Activated T-helper 2 cell treated with anti-CD3 and anti-CD28 coated beads, Interferon-gamma antibody, Interleukin-2, Interleukin-4, amounts not matched to agents 10 μg/mL and 5 μg/mL and 100 μg/mL, durations not matched to agents 14 hours and 24 hours and 36 hours (primary cell): ENCODE measurements at places on chromosomes 13 and 19.

DNA sequence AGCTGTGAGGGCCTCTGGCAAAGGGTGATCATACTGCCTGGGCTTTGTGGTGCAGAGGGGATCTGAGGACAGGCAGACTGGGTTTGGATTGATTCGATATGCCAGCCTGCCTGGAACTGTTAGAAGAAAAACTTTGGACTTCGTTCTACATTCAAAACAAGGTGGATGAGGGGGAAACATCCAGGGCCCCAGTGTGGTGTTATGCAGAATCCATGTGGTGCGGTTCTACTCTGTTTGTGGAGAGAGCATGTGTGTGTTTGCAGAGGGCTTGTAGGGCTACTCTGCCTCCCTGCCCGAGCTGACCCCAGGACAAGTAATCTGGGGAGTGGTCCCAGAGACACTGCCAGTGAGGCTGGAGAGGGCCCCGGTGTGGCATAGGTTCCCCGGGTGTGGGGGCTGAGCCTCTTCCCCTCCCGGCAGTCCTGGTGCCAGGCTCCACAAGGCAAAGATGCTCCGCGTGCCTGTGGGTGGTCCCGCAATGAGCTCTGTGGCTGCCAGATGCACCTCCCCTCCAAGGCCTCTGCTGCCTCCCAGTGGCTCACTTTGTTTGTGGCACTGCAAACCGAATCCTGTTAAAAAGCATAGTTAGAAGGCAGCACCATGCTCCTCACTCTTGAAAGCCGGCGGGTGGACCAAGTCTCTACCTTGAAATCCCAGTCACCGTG is 22.3 kb upstream of the TFDP1 start:
- no peak for DNase-seq

DNA sequence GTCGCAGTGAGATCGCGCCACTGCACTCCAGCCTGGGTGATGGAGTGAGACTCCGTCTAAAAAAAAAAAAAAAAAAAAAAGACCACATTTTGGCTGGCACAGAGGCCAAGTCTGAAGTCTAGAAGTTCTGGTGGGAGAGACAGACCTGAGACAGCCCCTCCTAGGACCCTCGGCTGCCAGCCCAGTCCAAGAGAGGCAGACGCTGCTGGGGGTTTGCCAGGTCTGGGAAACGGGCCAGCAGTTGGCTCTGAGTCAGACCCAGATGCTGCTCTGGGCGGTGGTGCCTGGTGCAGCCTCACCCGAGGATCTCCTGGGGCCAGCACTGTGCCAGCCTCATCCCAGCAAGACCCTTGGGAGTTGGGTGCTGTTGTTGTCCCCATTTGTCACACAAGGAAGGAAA is 5.8 kb downstream of the FCHO1 start:
- no peak for DNase-seq

GRCh38 chr13:111449041-111449440 is 128.6 kb downstream of the TEX29 start:
- no peak for DNase-seq

GRCh38 chr13:111907341-111907880 is 159.5 kb upstream of the SOX1 start:
- DNase-seq = no peak

- no peak for DNase-seq
Measured at GRCh38 chr13:94305463-94305862, 174.0 kb downstream of the DCT start.

DNA sequence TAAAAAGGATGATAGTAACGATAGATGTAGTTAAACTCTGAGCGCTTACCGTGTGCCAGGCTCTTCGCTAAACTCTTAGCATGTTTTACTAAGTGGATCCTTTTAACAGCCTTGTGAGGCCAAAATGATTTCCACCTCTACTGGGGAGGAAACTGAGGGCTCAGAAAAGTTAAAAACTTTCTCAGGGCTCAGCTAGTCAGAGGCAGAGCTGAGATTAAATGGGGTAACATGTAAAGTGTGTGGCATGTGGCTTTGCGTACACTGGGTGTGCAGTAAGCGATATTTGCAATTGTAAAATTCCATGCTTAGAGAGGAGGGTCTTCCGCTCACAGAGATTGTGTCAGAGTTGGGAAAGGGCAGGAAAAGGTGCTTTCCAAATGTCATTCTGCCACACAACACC is 1.7 kb downstream of the U2AF2 start:
- no peak for DNase-seq

DNA sequence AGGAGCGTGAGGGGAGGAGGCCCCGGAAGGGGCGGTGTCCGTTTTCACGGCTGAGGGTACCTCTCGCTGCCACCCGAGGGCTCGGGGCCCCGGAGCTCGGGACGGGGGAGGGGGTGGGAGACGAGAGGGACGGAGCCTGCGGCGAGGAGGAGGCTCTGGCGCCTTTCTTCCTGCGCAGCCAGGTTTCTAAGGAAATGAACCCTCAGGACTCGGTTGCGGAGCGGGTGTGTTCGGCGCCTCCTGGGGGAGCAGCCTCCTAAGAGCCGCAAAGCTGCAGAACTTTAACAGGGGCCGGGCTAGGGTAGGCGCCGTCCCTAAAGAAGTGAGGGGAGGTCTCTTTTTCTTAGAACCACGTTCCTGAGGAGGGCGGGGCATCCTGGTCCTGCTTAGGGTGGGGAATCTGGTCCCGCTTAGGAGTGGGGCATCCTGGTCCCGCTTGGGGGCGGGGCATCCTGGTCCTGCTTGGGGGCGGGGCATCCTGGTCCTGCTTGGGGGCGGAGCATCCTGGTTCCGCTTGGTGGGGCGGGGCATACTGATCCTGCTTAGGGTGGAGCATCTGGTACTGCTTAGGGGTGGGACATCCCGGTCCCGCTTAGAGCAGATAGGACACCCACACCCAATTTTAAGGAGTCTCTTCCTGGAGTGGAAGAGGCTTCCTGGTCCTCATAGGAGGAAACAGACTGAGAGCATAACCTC is 6.2 kb downstream of the SYT5 start:
- DNase-seq = peak; percentile 40

GRCh38 chr13:93004919-93005318 is 221.7 kb upstream of the GPC6 start:
- DNase-seq = no peak

DNA sequence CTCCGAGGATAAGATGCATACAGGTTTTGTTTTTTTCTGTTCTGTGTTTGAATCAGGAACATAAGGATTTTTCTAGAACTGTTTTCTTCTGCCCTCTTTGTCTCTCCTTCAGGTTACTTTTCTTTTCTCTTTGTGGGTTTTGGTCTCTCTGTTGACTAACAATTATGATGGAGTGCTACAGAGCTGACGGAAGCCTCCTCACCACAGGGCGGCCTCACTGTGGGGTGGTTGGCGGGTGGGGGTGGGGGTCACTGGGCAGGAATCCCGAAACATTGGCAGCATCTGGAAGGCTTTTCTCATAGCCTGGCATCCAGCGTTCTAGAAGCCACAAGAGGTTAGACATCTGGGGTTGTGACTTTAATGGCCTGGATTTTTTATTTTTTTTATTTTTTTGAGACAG is 12.0 kb upstream of the MATK start:
- no peak for DNase-seq

- DNase-seq = no peak
Measured at GRCh38 chr19:13015361-13016223, 20.3 kb downstream of the NFIX start.

DNA sequence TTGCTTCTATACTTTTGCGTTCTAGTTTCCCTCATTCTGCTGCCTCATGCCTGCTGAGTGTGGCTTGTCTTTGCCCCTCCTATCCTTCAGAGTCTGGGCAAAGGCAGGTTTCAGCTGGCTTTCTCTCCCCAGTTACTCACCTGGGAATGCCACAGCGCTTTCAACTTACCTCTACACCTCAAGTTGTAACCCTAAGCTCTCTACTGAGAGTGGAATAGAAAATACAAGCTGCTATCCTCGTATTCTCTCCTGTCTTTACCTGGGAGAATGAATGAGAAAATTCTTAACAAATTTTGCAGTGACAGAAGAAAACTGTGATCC is 316.3 kb upstream of the KLF12 start:
- DNase-seq = no peak

DNA sequence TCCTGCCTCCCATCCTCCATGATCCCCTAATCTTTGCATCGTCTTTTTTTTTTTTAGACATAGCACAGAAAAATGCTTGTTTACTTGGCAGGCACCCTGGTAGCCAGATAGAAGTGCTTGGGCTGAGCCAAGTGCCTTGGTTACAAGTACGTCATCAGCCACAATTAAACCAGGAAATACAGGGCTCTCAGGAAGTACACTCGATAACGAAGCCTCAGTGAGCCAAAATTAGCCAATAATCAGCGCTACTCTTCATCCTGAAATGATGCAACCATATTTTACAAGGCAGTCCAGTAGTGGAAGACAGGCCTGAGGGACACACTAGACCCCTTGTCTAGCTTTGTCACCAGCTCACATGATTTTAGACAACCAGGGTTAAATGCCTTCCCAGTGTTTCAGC is 194.0 kb upstream of the NBEA start:
- no peak for DNase-seq

DNA sequence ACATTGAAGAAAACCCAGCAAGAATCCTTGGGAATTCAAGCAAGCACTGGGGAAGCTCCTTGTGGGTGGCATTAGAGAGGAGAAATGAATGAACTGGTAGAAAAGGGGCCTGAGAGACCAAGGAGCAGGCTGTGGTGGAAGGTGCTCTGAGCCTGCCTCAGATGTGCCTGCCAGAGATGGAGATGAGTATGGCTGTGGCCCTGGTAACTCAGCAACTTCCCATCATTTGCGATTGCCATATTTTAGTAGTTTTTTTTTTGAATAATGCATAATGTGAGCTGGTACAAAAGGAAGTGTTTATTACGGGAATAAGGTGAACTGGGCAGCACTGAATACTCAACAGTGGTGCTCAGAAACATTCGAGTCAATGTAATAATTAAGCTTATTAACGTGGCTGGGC is 39.1 kb downstream of the ERICH6B start:
- no peak for DNase-seq

DNA sequence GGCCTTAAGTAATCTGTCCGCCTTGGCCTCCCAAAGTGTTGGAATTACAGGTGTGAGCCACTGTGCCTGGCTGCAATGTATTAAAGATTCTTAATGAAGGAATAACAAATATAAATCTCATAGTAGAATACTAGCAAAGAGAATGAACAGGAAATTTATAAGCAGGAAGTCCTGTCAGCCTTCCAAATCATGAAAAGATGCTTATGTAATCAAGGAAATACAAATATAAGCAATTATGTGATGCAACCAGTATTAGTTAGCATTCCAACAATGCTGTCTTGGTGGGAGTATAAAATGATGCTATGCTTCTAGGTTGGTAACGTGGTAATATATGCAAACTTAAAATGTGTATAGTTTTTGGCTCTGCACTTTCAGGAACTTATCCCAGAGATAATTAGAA is 133.8 kb downstream of the PDS5B start:
- no peak for DNase-seq

GRCh38 chr19:8240274-8241229 is 31.4 kb downstream of the CERS4 start:
- DNase-seq = peak; percentile 19

DNA sequence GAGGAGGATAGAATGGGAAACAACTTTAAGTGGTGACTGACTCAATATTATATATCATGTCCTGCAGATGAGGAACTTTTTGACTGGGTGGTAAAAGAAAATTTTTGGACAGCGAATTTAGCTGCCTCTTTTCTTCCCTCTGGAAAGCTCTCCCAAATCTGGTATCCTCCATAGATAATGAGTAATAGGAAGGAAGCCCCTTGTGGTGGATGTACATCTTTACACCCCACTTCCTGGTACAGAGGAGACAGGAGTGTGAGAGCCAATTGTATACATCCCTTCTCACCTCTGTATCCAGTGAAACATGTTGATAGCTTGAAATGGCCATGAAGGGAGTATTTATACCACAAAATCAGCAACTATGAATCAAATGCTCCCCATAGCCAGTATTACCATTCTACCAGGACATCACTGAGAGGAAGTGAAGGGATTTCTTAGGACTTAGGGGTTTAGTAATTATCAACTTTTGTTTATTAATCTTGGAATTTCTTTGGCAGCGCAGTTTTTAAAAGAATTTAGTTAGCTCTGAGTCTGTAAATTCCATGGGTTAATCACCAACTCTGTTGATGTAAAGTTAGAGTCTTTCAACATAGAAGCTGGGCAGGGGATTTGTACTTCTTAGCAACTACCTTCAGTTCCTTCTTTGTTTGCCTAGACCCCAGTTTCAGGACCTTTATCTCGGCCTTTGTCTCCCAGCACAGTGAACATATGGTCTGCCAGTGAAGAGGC is 17.0 kb upstream of the TDRD3 start:
- DNase-seq = no peak

- no peak for DNase-seq
Measured at GRCh38 chr19:6041071-6041470, 63.1 kb upstream of the RANBP3 start.

- DNase-seq = no peak
Measured at GRCh38 chr19:11736696-11737095, 2.0 kb downstream of the ZNF823 start.

DNA sequence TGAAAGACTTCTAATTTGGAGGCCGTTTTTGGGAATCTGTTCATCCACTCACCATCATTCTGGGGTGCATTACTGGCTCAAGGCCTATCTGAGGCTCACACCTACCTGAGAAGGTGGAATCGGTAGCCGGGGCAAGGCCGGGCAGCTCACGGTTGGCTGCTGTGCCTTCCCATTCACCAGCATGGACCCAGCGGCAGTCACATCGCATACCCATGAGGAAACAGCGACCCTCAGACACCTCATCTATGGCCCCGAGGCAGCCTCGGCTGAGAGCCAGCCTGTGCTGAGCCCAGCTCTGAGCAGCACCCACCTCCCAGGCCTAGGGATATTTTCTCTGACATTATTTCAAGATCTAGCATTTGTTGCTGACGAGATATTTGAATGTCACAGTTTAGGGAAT is 130.5 kb downstream of the ATP11A start:
- no peak for DNase-seq

- no peak for DNase-seq
Measured at GRCh38 chr13:111327730-111328573, 7.5 kb downstream of the TEX29 start.

DNA sequence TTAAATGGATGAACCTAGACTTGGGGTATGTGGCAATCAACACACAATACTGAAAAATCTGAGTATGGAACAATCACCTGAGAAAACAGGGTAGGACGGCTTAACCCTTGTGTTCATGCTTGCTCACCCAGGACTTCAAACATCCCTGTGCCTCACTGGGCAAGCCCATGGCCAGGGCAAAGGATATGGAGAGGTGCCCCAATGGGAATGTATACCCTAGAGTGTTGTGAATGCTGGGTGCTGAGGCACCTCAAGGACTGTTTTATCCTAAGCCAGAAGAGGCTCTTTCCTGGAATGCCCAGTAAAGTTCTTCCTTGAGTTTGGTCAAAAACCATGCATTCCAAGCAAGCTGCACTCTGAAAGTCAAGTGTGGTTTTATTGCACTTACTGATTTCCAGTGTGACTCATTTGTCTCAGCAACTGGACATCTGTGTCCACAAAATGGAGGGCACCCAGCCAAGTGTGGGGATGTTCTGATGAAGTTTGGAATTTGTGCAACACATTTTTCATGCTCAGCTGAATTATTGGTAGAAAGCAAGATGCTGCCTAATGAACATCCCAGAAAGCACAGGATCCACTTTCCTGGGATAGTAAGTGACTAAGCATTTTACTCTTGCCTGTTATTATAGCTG is 531.3 kb downstream of the RFC3 start:
- DNase-seq = no peak
